ENCODE measurements at places on chromosomes 5 and 9.

DNA sequence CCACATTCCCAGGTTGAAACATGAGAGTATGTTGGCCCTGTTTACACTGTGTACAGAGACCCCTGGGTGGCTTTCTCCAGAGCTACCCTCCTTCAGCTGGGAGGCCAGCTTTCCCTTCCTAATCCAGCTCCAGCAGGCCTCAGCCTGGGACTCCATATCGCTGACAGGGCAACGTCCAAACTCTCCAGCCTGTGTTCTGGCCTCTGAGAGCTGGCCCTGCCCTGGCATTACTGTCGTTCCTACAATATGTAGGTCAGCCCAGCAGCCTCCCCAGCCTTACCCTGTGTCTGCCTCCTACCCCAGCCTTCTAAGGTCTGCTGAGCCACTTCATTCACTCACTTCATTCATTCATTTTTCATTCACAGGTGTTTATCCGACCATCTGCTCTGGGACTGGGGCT lies 8.3 kb upstream of the EEIG1 start:
- no peak for DNase-seq

DNA sequence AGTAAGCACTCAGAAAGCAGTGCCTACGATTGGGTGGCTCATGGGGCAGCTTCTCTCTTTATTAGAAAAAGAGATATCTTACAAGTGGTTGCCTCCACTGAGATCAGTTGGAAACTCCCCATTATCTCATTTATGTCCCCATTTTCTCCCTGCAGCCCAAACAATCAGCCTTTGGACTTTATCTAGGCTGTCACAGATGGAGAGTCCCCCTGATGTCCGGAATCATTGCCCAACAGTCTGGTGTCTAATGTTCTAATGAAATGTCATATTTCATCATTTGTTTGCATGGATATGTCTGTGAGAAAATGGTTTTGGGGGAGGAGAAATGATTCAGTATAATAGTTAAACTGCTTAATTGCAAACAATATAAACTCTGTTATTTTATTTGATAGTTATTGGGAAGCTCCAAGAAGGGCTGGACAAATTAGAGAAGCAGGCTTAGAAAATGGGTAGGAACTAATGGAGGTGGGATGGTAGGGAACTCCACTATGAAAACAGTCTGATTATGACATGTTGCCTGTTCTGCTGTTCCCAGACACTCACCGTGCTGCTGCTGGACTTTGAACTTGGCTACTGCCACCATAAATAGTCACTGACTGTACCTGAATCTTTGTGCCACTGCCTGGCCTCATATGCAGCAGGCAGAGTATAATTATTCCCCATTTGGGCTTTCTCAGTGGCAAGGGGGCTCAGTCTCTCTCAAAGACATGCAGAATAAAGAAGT lies 38.3 kb upstream of the SMAD5 start:
- no peak for DNase-seq

- no peak for DNase-seq
These were observed 75.7 kb downstream of the PTCH1 start for GRCh38 chr9:95441081-95441480.

GRCh38 chr9:16171911-16172310 lies 619.1 kb downstream of the CCDC171 start:
- no peak for DNase-seq

GRCh38 chr9:34671307-34671706 lies 8.8 kb upstream of the CCL27 start:
- DNase-seq, result no peak

- no peak for DNase-seq
These were observed 417 bp downstream of the SRD5A1 start for GRCh38 chr5:6633469-6634245.

DNA sequence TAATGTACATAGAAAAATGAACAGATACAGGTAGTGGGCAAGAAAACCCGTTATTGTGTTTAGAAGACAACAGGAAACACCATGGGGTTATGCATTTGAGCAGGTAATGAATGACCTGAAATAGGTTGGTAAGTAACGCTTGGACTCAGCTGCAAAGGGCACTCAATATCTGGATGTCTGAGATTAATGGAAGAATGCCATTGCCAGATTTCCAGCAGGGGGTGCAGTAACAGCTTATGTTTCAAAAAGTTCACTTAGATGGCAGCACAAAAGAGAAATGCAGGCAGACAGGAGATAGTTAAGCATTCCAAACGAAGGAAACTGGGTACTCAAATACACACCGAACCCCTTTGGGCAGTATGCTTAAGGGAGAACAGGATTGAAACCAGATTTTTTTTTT lies 285.5 kb upstream of the VLDLR start:
- DNase-seq, result no peak
